ENCODE measurements at places on chromosomes 4 and X.

DNA sequence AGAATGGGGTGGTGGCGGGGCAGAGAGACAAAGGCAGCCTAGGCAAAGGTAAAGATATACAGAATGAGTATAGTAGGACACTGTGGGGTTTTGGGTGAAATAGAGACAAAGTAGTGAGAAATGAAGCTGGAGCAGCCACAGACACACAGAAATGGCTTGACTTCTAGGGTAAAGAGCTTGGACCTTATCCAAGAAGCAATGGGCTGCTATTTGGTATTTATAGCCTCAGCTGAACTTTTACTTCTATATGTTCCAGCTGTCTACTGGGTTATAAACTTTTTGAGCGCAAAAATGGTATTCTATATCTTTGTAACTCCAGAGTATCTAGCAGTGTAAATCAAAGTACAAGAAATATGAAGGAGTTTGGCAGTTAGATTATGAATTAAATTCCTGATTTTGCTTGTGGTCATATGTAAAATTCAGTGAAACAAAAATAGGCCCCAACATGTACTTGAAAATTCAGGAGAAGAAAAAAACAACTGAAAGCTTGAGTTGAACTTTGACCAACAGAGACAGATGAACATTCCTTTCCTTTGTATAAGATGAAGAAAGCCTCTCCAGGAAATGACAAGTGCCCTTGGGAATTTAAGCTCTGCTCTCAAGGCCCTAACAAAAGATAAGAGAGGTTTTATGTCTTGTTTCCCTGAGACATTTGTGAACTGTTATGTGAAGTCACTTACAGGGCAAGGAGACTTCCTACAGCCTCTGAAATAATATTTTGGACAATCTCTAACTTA is 354.1 kb downstream of the CHIC1 start:
- DNase-seq = no peak

DNA sequence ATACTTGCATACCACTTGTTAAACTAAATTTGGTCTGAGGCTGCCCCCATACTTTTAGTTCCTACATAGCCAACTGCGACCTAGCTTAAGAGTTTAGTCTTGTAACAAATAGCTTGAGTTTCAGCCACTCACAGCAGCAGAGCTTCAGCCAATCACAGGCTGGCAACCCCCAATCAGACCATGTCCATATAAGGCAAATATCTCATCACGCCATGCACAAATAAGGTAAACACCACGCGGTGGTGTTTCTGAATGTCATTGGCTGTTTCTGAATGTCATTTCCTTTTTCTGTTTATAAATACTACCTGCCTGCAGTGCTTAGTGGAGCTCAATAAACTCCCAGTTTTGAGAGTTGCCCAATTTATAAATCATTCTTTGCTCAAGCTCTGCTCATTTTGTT is 143.1 kb upstream of the MAD2L1 start:
- no peak for DNase-seq

GRCh38 chr4:110055158-110055768 is 142.6 kb downstream of the EGF start:
- no peak for DNase-seq

GRCh38 chr4:133694416-133694815 is 507.2 kb downstream of the PABPC4L start:
- no peak for DNase-seq

GRCh38 chrX:39654952-39655351 is 442.8 kb downstream of the BCOR start:
- no peak for DNase-seq

DNA sequence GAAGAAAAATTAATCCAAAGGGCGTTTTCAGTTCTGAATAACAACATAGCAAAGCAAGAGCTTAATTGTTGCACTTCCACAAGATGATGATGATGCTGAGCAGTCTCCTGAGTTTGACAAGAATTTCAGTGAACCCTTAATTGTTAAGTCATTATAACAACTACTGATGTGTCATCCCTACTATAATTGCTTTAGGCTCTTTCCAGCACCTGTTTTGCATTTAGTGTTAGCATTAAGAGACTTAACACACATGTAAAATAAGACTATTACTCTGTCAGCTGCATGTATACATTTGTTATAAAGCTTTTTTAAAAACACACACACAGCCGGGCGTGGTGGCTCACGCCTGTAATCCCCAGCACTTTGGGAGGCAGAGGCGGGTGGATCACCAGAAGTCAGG is 37.9 kb upstream of the GALNT7 start:
- DNase-seq = no peak

DNA sequence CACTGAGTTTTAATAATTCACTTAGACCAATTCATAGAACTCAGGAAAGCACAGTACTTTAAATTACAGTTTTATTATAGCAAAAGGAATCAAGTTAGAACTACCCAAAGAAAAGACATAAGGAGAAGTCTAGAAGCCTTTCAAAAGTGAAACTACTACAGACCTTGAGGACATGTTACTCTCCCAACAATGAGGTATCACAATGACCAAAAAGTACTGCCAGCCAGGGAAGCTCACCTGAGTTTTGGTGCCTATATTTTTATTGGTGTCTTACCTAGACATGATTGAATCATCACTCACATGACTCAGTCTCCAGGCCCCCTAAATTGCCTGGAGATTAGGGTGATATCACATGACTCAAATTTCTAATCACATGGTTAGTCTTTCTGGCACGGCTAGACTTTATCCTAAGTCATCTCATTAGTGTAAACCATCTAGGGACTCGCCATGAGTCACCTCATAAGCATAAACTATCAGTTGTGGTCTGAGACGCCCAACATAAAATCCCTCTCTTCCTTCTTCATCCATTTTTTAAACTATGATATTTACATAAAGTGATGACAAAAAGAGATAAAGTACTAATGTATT is 372.3 kb downstream of the TMA16 start:
- no peak for DNase-seq

- no peak for DNase-seq
Observed at GRCh38 chr4:81116566-81116965, 86.1 kb downstream of the BMP3 start.

DNA sequence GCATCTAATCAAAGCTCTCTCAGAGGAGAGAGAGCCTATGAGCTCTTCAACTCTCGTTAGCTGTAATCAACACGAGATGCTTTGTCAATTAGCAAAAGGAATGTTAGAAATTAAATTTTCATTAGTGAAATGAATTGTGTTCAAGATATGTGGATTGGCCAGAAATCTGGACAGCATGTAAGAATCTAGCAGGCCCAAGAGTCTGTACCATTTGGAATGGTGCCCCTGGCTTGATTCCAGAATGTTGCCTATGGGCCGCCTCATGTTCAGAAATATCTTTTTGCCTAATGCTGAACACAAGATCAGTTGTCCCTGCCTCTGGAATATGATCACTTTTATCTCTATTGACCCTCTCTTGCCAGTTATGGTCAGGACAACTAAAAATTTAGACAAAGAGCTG is 88.2 kb downstream of the RBM46 start:
- no peak for DNase-seq

GRCh38 chr4:175622887-175623286 is 189.2 kb downstream of the GPM6A start:
- no peak for DNase-seq

DNA sequence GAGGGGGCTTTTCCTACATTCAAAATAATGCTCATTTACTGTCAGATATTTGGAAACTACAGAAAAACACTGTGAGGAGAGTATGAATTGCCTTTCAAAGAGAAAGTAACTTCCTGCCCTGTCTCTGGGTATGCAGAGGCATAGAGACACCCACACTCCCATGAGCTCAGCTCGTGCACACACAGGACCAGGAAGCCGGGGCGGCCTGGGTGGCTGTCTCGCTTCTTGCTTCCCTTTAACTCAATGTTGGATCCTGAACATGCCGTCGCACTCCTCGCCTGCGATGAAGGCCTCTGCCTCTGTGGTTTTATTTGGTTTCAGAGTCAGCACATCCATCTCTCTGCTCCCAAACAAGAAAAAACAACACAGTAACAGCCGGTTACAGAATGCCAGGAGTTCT is 40.1 kb upstream of the GPR78 start:
- DNase-seq = no peak

- no peak for DNase-seq
Observed at GRCh38 chrX:85994228-85994627, 53.1 kb downstream of the CHM start.

GRCh38 chrX:85914431-85914830 is 132.9 kb downstream of the CHM start:
- no peak for DNase-seq

- DNase-seq = no peak
Observed at GRCh38 chr4:52750819-52751486, at the start of gene ERVMER34-1. TSS of gene ERVMER34-1 (minus strand) at chr4:52751425. CDS start at chr4:52745520, 5,905 bp downstream.

DNA sequence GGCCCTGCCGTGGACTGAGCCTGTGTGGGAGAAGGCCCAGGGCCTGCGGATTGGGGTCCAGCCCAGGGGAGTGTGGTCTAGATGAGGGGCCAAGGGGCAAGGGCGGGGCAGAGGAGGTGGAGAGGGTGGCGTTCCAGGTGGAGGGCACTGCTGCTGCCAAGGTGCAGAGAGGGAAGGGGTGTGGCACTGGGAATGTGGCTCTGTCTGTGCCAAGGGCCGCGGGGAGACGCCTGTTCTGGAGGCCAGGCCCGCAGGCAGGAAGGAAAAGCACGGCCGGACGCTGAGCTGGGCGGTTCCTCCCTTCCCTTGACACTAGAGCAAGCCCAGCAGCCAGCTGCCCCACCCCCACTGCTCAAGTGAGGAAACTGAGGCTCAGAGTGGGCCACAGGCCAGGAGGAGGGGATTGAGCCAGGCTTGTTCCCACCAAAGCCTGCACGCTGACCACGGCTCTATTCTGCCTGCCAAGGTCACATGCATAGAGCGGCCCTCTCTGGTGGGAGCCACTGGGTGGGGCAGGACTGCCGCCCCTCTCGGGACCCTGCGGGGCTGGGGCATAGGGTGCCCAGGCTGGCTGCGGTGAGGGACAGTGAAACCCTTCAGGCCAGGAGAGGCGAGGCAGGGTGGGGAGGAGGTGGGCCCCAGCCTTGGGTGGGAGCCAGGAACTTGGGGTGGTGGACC is 13.0 kb downstream of the SH3BP2 start:
- no peak for DNase-seq
